ENCODE measurements at places on chromosomes 2 and 18.

GRCh38 chr18:13573750-13574149 lies 152.6 kb downstream of the FAM210A start:
- no peak for DNase-seq

DNA sequence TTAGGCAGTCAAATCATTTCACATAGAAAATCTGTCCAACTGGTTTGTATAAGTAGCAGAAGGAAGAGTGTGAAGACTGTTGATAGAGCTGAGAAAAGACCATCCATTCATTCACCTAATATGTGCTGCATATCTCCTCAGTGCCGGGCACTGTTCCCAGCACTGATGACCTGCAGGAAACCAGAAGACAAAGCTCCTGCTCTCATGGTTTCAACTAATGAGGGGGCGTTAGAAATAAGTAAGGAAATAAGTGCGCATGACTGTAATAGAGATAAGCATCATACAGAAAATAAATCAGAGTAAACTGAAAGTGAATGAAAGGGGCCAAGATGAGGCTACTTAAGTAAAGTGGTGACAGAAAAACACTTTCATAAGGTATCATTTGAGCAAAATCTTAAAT lies 427.5 kb upstream of the CDH20 start:
- no peak for DNase-seq

DNA sequence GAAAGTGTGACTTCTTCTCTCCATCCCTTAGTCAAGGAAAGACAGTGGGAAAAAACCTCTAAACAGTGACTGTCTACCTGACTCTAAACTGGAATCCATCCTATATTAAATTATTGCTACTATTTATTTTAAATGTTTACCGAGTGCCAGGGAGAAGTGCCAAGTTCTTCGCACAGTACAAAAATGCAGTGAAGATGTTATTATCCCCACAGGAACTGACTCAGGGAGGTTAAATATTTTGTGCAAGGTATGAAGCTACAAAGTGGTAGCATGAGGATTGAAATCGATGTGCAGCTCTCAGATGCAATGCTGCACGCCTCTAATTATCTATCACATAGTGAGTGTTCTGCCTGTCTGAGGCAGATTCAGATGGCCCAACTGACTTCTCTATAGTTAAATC lies 91.1 kb downstream of the MEP1B start:
- no peak for DNase-seq

DNA sequence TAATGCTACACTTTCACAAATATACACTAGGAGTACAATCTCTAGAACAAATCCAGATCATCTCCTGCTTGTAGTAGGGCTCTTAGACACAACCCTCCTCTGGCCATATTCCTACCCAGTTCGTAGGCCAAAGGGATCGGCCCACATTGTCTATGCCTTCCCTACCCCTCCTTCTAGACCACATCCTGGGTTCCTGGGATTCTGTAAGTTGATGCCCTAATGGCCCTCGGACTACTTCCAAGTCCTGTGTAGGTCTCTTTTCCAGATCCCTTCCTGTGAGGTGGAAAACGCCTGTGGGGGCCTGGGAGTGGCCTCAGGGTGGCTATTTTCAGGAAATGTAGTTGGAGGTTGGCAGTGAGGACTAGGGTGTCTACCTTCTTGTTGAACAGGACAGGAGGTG lies 289.7 kb downstream of the ZNF385B start:
- no peak for DNase-seq

DNA sequence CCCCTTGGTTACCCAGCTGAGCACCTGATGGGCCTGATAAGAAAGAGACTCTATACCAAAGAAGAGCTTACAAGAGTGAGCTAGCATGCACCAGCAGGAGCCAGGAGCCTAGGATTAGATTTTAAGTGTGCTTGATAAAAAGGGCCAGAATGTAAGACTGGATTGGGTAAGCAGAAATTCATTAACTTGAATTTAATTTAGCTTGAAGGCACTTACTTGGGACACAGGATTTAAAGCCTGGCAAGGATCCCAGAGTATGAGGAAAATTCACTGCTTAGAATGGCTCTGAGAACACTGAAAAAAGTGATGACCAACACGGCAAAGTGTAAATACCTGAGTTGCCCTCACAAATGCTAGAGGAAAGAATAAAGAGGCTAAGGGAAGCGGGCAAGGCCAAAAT lies 91.3 kb upstream of the RBBP8 start:
- peak; percentile 14 for DNase-seq

DNA sequence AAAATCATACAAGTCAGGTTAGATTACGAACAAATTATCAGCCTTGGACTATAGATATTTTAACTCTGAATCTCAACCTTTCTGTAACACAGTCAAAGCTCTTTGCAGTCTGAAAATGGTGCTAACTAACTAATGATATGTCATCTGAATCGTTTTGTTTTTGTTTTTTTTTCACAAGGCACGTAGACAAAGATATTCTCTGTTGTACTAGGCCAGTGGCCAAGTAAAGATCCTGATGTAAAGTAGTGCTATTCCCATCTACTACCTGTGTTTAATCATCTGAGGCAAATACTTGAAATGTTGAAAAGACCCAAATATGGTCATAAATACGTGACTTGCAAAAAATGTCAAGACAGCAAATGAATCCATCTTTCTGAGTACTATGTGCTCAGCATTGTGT lies 65.7 kb downstream of the REL start:
- no peak for DNase-seq

DNA sequence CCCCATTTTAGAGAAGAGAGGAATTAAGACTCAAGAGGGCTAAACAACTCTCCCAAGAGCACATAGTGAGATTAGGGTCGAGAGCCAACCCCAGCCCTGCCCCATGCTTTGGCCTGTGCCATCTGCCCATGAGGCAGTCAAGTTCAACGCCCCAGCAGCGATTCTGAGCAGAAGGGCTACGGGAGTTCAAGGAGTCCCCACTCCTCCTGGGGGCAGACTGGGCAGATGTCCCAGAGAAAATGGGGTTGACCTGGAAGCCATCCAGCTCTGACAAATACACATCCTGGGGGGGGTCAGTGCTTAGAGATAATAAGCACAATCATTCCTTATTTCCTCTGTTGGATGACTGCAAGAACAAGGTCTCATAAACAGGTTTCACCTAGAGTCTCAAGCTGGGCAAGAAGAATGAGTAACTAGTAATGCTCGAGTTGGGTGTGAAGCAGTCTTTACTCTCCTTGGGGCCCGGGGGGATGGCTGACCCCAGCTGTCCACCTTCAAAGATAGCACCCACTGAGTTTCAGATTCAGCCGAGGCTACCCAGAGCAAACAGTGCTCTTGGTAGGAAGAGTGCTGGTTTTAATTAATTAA lies 716.4 kb downstream of the RNF144A start:
- DNase-seq: no peak

DNA sequence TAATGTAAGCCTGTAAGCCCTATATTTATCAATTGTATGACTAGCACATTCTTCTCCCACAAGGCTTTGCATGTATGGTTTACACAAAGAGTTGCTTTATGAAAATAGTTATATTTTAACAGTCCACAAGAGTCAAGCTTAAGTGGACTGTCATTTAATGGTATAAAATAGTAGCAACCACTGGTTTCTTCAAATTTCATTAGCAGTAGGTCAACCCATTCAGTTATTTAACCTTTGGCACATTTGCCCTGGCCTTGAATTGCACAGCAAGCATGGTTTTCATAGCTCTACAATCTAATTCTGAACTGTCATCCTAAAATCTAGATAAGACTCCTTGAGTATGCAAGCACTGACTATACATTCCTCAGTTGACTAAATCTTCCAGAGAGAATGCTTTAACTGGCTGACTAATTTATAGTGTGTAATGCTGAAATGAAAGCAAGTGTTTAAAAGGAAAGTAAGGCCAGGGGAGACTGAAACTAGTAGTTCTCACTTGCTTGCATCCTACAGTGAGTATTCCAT lies 1.8 kb downstream of the DPP4 start:
- peak; percentile 90 for DNase-seq

GRCh38 chr2:133142087-133142486 lies 426.2 kb downstream of the NCKAP5 start:
- DNase-seq: no peak

- DNase-seq: peak; percentile 6
Observed at GRCh38 chr2:239355139-239355538, 45.7 kb downstream of the HDAC4 start.

- DNase-seq: no peak
Observed at GRCh38 chr2:200193791-200194190, 112.7 kb upstream of the SPATS2L start.
